Activated CD4-positive, alpha-beta T cell treated with anti-CD3 and anti-CD28 coated beads for 24 hours (primary cell): ENCODE measurements at places on chromosomes 13 and 19.

- no peak for DNase-seq
Observed at GRCh38 chr13:65555962-65556361, 1674.2 kb downstream of the PCDH9 start.

DNA sequence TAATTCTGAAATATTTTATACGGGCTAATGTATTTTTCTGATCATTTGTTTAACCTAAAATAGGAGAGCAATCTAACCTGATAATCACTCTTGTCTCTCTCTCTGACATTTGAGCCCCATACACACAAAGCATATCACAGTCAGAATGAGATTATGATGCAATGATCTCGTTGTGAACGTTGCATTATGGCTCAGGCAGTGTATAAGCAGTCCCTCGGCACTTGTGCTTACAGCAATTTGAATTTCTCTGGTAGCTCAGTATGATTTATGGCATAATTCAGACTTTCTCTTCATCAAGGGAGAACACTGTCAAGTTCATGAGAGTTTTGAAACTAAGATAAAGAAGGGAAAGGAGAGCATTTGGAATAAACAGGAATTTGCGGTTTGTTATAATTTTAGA, 256.1 kb downstream of the DACH1 start:
- DNase-seq, result no peak

DNA sequence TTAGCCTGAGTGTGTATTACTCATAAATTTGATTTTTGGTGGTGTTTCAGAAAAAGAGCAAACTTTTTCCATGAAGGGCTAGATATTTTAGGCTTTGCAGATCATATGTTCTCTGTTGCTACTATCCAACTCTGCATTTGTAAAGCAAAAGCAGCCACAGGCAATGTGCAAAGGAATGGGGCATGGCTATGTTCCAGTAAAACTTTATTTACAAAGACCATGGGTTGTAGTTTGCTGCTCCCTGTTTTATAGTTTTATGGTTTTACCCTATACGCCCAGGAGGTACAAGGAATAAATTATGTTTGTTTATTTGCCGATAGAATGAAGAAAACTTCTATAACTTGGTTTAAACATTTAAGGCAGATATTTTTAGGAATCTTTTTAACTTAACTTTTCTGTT, 23.6 kb downstream of the IFT88 start:
- no peak for DNase-seq

DNA sequence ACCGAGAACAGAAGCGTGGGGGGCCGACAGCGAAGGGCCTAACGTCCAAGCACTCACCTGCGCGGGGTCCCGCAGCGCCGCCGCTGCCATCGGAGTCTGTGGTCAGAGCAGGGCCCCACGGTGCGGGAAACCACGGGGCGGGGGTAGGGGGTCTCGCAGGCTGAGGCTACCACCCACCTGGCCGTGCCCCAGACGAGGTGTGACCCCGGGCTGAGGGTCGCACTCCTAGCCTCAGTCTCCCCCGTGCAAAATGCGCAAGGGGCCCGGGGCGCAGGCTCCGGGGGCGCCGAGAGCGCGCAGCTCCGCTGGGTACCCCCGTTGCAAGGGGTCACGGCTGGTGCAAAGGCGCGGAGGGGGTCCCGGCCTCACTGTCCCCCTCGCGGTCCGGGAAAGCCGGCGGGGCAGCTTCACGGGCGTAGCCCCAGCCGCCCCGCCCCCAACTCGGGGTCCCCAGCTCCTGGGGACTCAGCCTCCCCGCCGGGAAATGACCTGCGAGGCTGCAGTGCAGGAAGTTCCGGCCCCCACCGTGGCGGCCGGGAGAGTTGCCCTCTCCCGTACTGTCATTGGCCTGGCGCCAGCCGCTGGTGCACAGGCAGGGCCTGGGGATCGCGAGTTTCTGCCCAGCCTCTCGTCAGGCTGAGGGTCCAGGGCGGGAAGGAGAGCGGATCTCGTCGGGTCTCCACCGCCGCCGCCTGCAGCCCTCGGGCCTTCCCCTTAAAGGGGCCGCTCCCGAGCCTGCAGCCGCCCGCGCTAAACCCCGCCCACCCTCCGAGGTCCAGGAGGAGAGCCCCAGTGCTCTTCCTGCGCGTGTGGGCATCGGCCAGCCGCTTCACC, at the start of gene ZNF792:
Gene ZNF792 (minus strand): TSS at position 657 of the 834 bp plus-strand sequence. CDS start 567 bp downstream, at position 90.
- DNase-seq, result peak; percentile 41

GRCh38 chr13:94331281-94331680, 148.2 kb downstream of the DCT start:
- no peak for DNase-seq

DNA sequence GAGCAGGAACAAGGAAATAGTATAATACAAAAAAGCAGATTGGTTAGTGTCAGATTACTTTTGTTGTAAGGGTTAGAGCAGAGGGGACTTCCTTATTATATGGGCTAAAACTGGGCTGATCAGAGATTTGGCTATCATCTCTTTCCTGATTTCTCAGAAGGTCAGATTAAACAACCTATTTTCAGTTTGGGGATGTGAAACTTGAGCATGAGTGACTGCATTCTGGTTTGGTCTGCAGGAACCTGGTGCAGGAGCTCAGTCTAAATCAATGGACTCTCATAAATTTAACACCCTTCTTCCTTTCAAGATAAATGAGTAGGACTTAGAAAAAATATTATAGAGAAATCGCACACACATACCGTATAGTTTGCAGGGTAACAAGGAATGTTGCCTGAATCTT, 12.9 kb upstream of the RFXAP start:
- DNase-seq, result no peak

GRCh38 chr13:49021953-49022352, 46.2 kb downstream of the FNDC3A start:
- DNase-seq, result no peak

DNA sequence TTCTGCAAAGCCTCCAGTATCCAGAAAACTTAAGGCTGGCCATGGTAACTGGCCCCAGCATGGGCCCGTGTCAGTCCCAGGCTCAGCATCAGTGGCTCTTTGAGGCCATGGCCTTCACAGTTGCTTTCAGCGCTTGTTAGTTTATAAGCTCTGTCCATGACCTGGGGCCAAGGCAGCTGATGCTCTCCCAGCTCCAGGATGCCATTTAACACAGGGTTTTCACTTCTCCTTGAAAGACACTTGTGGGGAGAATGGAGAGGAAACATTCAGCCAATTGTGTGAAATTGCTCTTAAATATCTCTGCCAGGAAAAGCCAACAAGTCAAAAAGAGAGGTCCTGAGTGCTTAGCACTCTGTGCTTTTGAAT, 321.3 kb downstream of the FOXO1 start:
- DNase-seq, result no peak

GRCh38 chr13:37788346-37788745, 81.2 kb downstream of the TRPC4 start:
- DNase-seq, result no peak

DNA sequence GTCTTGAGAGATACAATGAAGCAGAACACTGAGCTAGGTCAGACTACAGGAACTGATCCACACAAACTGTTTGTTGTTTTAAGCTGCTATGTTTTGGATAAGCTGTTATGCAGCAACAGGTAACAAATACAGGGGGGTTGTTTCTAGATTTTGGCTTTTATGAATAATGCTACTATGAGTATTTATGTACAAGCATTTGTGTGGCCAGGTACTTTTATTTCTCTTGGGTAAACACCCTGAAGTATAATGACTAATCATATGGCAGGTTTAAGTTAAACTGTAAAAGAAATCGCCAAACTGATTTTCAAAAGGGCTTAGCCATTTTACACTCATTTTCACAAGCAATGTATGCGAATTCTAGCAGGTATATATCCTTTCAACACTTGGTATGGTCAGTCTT, 166.0 kb downstream of the DNAJC3 start:
- DNase-seq, result no peak

DNA sequence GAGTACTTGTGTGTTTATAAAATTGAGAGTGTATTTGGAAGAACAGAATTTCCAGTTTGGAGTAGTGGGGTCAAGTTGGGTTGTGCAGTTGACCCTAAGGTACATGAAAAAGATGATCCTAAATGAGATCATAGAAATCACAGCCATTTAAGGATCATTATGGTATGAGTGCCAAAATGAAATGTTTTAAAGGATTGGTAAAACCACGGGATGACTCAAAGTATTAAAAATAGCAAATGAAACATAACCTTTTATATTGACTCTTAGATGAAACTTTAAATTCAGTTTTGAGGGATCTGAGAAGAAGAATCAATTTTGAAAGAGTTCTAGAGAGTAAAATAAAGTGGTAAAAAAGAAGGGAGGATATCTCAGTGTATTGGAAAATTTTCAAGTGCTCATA, 773.8 kb downstream of the GPC5 start:
- no peak for DNase-seq

DNA sequence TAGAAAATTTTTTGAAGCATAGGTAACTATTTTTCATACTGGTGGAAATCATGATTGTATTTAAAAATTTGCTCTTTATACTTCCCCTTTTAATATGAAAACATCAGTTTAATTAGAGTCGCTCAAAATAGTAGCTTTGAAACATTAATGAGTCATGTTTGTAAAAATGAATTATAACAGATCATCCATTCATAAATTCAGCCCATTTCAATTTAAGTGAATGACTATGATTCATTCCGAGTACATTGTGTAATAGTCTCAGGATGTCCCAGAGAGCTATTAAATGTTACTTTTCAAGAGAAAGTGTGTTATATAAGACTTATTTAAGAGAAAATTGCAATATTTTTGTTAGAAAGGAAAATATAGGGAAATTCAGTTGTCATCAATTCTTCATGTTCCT, 111.0 kb downstream of the FNDC3A start:
- DNase-seq, result no peak

GRCh38 chr19:40342644-40343311, 5.4 kb downstream of the C19orf47 start:
- DNase-seq, result no peak

DNA sequence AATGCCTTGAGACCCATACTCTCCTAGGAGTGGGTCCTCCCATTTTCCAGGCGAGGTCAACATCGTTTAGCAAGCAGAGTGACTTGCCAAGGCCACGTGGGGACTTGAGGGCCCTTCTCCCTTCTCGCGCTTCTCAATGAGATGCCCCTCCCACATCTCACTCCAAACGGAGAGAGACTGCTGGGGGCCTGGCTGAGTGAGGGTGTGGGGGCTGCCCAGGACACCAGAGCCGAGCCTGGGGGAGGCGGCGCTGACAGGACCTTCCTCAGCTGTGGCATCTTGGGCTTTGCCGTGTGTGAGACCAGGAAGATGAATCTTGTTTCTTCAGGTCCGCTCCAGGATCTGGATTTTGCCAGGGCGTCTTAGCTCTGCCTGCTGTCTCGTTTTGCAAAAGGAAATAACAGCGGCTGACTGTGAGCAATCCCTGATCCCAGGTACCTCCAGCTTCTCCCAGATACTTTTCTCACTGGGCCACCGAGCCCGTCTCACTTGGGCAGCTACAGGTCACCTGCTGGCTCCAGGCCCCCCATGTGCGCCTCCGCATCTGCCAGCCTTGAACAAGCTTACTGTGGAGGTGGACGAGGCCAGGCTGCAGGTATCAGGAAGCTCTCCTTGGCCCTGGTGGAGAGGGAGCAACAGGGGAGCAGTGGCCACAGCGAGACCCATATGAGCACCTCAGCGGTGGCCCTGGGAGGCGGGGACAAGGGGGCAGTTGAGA, 6.0 kb downstream of the COX6B2 start:
- DNase-seq, result no peak

GRCh38 chr13:108268466-108269112, 929 bp upstream of the TNFSF13B start:
- DNase-seq, result no peak

GRCh38 chr19:23460656-23461055, 65.4 kb upstream of the ZNF91 start:
- DNase-seq, result no peak

DNA sequence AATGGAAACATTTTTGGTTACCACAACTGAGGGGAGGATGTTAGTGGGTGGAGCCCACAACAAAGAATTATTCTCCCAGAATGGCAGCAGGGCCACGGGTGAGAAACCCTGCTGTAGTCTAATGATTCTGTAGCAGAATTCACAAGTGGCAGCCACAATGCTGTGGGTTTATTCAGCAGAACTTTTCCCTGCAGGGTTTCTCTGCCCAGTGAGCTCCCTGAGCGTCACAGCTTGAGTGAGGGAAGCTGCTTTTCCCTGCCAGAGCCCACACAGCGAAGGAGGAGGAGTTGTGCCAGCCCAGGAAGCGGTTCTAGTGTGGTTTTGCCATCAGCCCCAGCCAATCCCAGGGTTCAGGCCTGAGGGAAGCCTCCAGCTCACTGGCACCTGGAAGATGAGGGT, 4.4 kb downstream of the ATP12A start:
- DNase-seq, result no peak

DNA sequence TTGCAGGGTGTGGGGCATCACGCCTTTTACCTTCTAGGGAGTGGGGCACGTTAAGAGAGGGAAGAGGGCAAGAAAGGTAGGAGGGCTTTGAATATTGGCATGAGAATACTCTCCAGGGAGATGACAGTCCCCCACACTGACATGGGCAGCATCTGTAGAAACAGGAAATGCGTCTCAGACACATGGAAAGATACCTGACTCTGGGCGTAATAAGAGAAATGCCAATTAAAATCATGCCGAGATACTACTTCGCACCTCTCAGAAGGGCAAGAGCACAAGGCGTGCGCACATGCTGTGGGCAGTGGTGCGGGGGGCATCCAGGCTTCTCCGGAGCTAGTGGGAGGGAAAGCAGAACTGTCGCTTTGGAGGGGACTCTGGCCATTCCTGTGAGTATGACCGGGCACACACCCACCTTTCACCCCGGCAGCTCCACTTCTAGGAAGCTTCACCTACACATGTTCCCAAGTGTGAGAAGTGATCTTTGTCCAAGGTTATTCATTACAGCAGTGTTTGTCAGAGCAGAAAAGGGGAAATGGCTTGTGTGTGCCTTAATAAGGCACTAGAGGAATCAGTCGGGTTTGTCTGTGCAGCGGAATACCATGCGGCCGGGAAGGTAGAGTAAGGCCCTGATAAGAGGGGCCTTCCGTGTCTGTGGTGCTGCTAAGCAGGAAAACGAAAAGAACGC, 99.5 kb downstream of the SIPA1L3 start:
- DNase-seq, result no peak

- DNase-seq, result no peak
Observed at GRCh38 chr13:48492096-48492440, 40.8 kb downstream of the RCBTB2 start.

DNA sequence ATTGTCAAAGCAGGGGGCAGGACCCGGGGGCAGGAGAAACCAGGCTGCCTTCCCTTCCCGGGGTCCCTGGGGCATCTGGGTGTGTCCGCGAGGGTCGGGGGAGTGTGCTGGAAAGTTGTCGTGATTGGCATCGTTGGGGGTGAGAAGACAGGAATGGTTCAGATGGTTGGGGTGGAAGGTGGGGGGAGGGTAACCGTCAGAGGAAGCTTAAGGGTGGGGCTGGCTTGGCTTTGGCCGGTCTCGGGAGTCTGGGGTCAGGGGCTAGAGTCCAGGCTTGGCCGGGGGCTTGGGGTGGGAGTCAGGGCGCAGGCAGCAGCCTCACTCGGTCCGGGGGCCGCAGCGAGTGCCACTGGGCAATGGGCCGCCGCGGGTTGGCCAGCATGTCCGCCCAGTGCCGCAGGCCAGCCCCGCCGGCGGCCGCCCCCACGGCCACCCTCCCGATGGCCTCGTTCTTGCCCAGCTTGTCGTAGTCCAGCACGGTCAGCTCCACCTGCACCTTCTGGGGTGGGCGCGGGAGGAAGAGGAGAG, 6.8 kb upstream of the DNAAF3 start:
- no peak for DNase-seq
